Activated CD8-positive, alpha-beta memory T cell treated with anti-CD3 and anti-CD28 coated beads for 48 hours (primary cell): ENCODE measurements at places on chromosomes 16 and 17.

DNA sequence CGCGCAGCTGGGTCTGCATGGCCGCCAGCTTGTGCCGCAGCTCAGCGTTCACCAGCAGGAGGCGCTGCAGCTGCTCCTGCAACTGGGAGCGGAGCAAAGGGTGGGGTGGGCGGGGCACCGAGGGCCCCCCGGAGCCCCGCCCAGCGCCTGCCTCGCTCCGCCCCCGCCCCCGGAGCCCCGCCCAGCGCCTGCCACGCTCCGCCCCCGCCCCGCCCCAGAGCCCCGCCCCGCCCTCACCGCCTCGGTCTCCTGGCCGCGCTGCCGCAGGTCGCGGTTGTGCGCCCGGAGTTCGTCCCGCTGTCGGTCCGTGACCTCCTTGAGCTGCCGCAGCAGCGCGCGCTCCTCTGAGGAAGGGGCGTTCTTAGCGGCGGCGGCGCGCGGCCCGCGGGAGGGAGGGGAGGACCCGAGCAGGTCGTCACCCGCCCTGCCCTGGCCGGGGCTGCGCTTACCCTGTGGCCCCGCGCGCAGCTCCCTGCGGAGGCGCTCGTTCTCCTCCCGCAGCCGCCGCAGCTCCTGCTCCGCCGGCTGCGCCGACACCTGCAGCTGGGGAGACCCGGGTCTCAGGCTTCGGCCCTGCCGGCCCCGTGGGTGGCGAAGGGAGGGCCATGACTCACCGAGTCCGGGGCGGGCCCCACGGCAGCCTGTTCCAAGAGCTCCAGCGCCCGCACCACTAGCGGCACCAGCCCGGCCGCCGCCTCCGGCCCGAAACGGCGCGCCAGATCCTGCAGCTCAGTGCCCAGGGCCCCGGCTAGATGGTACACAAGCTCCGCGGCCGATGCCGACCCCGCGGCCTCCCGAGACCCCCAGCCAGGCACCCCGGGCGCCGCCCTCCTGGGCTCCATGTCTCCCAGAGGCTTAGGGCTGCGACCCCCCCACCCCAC lies 463 bp downstream of the RILP start:
- peak; percentile 79 for DNase-seq

DNA sequence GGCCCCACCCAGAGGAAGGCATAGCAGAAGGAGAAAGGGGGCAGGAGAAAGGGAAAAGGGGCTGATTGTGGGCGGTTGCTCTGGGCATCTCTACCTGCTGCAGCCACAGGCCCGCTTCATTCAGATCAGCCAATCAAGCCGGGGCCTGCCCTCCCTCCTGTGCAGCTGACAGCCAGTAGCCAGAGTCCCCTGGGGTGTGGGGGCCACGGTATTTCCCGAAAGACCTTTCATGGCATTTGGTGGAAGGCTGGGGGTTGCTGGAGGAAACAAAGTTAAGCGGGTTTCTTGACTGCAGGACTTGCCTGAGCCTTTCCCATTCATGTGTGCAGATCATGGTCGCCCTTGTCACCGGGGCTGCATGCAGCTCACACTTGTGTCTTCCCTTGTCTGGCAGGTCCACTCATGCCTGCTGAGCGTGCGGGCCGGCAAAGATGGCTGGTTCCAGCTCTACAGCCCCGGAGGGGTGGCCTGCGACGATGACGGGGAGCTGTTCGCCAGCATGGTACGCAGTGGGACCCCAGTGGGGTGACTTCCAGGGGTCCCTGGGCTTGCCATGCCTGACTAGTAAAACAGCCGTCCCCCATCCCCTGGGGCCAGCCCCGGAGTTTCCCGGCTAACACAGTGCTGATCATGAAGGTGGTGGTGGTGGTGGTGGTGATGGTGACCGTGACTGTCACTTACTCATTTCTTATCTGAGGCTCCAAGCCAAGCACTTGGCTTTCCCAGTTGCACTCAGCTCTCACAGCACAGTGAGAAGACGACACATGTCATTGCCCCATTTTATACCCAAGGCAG lies 82.7 kb upstream of the PLCG2 start:
- DNase-seq, result no peak

- no peak for DNase-seq
Observed at GRCh38 chr17:65155622-65156021, 18.5 kb downstream of the RGS9 start.

GRCh38 chr16:27929818-27930217 lies 133.7 kb downstream of the GSG1L start:
- DNase-seq, result no peak

DNA sequence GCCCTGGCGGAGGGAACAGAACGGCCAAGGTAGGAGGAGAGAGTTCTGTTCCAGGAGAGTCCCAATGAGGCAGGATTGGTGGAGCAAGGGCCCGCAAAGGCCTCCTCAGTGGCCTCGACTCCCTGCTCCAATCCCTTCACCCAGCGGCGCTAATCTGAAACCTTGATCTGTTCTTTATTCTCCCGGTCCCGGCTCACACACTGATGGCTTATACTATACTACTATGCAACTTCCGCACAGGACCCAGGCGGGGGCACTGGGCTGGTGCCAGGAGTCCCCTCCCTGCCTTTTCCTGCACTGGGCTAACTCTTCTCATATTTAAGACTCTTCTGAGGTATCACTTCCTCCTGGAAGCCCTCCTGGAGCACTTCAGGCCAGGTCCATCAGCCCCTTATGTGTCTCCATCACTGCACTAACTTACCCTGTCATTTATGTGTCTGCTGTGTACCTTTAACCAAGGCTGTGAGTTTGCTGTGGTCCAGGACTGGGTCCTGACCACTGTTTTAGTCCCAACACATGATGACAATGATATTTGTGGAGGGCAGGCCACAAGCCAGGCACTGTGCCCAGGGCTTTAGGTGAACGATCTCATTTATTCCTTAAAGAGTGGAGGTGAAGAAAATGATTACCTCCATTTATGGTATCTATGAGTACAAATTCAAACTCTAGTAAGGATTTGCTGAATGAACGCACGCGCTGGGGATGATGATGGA lies 6.8 kb downstream of the CCDC102A start:
- DNase-seq, result no peak

- no peak for DNase-seq
Observed at GRCh38 chr16:71846431-71846830, 655 bp downstream of the ATXN1L start.

DNA sequence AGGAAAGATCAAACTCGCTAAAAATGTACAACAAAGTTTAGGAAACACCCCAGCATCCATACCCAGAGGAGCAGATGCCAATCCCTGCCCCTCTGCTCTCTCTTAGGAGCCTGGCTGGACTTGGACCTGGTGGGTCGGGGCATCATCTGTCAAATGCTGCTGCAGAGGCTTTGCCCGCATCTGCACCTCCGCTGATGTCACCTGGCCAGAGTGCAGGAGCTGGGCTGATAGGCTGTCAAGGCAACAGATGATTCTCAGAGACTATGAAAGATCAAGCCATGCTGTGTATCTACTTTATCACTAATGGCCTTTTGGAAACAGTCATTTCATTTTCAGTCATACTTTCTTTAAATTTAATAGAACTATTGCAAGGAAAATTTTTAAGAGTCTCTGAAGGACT lies 15.9 kb upstream of the LCMT1 start:
- DNase-seq, result no peak

DNA sequence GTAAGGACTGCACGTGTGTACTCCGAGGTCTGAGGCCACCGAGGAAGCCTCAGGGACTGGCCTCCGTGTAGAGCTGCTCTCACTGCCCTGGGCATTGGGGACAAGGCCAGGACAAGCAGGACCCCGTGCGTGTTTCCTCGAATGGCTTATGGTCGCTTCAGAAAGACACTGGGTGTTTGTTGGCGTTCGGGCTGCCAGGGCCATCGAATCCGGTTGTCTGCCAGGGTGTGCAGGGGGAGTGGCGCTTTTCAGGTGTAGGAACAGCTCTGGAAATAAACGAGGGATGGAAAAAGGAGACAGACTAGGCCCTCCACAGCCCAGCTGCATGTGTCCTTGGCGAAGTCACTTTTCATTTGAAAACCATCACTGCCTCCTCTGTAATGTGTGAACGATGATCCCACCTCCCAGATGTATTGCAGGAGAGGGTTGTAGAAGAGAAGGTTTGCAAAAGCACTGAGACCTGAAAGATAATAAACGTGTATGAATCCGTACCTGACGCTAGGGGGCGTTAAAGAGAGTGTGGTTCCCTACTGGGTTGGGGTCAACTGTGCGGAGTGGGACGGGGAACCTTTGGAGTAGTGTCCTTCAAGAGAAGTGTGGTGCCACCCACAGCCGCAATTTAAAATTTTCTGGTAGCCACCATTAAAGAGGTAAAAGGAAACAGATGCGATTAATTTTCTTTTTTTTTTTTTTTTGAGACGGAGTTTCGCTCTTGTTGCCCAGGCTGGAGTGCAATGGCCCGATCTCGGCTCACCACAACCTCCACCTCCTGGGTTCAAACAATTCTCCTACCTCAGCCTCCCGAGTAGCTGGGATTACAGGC lies 2.1 kb upstream of the ZSCAN10 start:
- DNase-seq, result no peak

- DNase-seq, result no peak
Observed at GRCh38 chr16:695355-696089, 5.3 kb upstream of the WDR24 start.

- DNase-seq, result no peak
Observed at GRCh38 chr16:79480056-79480455, 120.5 kb downstream of the MAF start.

- DNase-seq, result no peak
Observed at GRCh38 chr17:50426472-50426782, 409 bp downstream of the ACSF2 start.

- DNase-seq, result no peak
Observed at GRCh38 chr17:82892899-82893565, 53.2 kb upstream of the ZNF750 start.

DNA sequence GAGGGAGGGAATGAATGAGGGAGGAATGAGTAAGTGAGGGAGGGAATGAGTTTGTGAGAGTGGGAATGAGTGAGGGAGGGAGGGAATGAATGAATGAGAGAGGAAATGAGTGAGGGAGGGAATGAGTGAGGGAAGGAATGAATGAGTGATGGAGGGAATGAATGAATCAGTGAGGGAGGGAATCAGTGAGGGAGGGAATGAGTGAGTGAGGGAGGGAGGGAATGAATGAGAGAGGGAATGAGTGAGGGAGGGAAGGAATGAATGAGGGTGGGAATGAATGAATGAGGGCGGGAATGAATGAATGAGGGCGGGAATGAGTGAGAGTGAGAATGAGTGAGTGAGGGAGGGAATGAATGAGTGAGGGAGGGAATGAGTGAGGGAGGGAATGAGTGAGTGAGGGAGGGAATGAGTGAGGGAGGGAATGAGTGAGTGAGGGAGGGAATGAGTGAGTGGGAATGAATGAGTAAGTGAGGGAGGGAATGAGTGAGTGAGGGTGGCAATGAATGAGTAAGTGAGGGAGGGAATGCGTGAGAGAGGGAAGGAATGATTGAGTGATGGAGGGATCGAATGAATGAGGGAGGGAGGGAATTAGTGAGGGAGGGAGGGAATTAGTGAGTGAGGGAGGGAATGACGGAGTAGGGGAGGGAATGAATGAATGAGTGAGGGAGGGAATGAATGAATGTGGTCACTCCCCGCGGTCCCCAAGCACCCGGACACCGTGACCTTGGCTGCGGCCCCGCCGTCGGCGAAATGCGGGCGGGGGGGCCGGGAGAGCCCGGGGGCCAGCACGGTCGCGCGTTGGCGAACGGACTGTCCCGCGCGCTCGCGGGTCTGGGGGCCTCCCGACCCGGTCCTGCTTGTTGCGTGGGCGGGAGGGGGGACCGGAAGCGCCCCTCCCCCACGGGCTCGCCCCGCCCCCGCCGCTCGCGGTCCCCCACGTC lies 1.1 kb upstream of the UBE2I start:
- DNase-seq, result no peak

GRCh38 chr16:8864480-8865110 lies 4.2 kb downstream of the CARHSP1 start:
- DNase-seq, result no peak

- DNase-seq, result no peak
Observed at GRCh38 chr16:73095885-73096421, 48.0 kb upstream of the ZFHX3 start.

GRCh38 chr16:73020409-73020884 lies 27.5 kb downstream of the ZFHX3 start:
- no peak for DNase-seq
